Left colon (tissue), 2 donors: ENCODE measurements at places on chromosomes 5 and 9.

DNA sequence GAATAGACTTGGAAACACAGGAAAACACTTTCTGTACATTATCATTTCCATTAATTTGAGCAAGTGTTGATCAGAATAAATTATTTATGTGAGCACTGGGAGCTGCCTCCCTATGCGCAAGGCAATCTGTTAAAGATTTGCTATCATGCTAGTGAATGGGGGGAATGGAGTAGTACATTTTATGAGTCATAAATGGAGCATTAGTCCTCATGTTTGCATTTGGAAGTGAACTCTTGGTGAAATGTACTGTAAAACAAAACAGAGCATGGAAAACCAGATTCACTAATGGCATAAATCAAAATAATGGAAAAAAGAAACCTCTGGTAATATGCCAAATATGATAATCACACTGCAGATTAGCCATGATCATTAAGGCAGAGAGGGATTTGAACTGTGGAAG is 40.5 kb upstream of the TMC1 start:
- DNase-seq: no peak

DNA sequence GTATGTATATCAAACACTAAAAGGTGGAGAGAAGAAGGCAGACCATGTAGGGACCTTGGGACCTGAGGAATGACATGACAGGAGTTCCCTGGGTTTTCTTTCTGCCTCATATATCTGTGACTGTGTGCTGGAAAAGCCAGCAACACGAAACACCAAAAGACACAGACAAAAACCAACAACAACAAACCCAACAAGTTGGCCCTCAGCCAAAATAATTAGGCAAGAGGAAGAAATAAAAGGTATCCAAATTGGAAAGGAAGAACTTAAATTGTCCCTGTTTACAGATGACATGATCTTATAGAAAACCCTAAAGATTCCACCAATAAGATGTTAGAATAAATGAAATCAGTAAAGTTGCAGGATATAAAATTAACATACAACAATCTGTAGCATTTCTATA is 21.7 kb downstream of the ABO start:
- DNase-seq: no peak

GRCh38 chr9:32253731-32254130 is 130.7 kb upstream of the ACO1 start:
- DNase-seq: no peak

DNA sequence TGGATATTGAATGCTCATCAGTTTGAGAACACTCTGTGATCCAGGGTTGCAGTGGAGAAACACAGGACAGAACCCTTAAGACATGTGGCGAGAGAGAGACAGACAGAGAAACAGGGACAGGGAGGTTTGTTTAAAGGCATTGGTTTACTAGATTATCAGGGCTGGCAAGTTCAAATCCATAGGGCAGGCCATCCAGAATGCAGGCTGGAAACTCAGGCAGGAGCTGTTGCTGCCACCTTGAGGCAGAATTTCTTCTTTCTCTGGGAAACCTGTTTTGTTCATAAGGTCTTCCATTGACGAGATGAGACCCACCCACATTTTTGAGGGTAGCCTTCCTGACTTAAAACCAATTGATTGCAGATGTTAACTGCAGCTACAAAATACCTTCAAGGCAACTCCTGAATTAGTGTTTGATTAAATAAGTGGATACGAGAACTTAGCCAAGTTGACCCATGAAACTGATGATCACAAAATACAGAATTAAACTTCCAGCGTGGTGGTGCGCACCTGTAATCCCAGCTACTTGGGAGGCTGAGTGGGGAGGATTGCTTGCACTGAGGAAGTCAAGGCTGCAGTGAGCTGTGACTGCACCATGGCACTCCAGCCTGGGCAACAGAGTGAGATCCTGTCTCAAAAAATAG is 55.9 kb downstream of the NSUN2 start:
- no peak for DNase-seq

DNA sequence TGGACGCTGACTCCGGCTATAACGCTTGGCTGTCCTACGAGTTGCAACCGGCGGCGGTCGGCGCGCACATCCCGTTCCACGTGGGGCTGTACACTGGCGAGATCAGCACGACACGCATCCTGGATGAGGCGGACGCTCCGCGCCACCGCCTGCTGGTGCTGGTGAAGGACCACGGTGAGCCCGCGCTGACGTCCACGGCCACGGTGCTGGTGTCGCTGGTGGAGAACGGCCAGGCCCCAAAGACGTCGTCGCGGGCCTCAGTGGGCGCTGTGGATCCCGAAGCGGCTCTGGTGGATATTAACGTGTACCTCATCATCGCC is 2.1 kb downstream of the PCDHA12 start:
- no peak for DNase-seq
